ENCODE measurements at places on chromosomes 3 and 15.

DNA sequence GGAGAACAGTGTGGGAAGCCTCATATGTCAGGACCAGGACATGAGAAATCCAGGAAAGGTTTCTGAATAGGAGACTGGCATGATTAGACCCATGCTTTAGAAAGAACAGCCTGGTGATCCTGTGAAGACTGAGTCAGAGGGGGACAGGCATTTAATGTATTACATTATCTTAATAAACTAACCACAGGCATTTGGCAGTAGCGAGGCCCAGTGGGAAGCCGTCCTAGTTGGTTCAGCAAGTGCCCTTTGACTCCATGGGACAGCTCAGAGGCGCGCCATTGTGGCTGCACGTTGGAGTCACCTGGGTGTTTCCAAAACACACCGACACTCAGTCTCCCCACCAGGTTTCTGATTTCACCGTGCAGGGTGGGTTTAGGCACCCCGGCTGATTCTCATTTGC is 90.5 kb upstream of the DGKG start:
- peak; percentile 91 for DNase-seq

DNA sequence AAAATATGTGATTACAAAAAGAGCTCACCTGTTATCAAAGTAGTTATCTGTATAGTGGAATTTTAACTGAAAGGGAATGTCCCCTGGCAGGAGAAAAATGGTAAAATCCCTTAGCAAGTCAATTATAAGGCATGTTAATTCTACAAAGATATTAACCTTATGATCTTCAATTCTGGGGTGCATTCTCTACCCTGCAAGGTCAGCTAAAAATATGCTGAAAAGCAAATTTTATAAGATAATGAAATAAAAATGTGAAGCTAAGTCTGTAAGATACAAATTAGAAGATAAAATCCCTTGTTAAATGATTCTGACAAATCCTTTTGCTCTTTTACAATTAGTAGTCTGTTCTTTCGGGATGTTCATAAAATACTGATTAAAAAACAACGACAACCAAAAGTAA is 109.8 kb downstream of the BBX start:
- DNase-seq: no peak

- no peak for DNase-seq
Observed at GRCh38 chr3:139318826-139319225, 25.0 kb upstream of the MRPS22 start.

DNA sequence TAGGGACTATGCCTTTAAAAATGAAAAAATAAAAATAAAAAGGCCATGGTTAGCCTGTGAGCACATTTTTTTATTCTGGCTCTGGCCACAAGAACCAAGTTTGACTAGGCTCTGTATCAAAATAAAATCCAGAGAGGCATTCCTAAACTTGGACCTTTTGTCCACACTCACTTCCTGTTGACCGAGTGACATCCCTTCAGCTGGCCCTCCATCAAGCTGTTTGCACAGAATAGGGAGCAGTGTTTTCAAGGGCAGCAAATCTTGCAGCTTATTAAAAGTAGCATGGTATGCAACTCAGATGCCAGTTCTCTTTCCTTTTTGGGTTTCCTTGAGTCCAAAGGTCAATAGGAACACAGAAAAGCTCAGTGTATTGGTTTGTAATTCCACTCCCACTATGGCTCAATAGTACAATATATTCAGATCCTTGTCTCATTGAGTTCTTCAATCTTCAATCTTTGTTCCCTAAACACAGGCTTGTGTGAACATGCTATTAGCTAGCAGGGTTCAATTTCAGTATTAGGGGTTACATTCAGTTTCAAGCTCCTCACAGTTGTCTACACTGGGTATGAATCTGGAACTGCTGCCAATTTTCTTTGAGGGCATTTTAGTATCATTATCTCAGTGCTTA is 244.5 kb downstream of the RBMS3 start:
- DNase-seq: peak; percentile 87

- peak; percentile 57 for DNase-seq
Observed at GRCh38 chr3:193680220-193680619, 87.2 kb downstream of the OPA1 start.
